ENCODE measurements at places on chromosomes 1 and 21. TPM values are rescaled to one million over a fixed set of nuclear protein-coding genes. Genes with fewer than 3 reads are reported as not detected.

DNA sequence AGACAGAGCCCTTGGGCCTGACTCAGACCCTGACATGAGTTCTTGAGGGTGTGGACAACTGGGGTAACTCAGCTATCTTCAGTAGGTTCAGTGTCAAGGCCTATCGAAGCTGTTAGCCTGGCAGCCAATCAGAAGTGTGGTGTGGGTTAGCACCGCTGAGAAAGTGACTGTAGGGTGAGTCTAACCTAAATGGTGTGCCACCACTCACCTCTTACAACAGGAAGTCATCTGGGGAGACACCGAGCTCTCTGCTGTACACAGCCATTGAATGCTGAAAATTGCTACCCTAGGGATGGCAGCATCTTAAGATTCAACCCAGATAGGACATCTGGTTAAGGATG, 44.6 kb downstream of the RASSF5 start:
- DNase-seq, result no peak

DNA sequence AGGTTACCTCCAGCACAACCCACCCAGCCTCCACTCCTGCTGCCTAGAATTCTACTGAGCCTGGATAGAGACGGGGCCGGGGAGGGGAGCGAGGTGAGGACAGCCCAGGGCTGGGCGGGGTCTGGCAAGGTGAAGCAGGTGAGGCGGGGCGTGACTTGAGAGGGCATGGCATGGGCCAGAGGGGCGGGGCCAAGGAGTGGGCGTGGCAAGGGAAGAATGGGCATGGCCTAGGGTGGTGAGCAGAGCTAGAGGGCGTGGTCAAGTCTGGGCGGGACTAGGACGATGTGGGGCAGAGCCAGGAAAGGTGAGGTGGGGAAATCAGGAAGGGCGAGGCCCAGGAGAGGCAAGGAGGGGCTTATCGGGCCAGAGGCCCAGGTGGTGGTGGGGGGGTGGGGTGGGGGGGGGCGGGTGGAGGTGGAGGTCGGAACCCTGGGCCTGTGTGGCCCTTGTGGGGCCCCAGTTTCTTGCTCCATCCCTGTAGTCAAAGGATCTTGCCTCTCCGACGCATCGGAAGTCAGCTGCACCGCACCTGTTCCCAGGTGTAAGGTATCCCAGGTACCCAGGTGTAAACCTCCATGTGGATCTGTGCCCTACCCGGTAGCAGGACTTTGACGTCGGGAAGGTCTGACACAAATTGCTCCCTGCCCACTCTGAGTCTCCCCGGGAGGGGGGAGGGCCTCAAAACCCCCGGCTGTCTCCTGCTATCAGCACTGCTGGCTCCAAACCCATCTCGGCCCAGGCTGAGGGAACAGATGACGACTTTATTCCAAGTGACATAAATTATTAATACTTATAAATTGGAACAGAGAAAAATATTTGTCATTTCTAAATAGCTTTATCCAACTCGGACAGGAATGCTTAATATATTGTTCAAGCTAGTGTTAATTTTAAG, 32.9 kb upstream of the UTS2 start:
- no peak for DNase-seq

- DNase-seq, result no peak
These were observed 70.4 kb upstream of the LYST start for GRCh38 chr1:235937123-235937522.

GRCh38 chr1:24391882-24392603, 21.5 kb downstream of the STPG1 start:
- peak; percentile 46 for DNase-seq

- DNase-seq, result no peak
These were observed 46.8 kb upstream of the TARDBP start for GRCh38 chr1:10965546-10966226.

- no peak for DNase-seq
These were observed 177.0 kb downstream of the NPHP4 start for GRCh38 chr1:5815211-5815610.

DNA sequence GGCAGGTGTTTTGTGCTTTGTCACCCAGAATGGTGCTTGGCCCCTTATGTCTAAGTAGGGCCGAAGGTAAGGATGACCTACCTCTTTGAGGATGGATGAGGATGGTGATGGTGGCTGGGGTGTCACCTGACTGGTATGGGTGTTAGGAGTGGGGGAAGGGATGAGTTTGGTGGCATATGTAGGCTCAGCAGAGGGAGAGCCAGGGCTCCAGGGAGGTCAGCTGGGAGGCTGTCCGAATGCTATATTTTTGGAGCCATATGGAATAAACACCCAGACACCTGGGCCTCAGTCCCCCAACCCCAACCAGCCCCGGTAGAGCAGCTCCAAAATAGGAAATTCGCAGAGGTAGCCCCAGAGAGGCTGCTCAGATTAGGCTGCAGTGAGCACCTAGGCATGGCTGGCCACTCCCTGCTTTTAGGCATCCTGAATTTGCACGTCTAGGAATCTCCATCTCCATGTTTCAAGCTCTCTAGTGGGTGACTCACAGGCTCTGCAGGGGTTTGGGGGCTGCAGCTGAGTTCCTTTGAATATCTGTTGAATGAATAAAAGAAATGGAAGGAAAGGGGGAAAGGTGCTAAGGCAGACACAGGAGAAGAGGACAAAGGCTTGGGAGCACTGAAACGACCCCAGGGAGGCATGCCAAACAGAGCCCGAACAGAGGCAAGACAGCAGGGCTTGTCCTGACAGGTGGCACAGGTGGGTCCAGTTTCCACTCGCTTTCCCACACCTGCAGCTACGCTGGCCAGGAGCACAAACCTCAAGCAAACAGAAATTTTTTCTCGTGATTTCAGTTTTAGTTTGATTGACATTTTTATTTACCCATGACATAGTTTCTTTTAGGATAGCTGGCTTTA, 135.3 kb upstream of the EDN2 start:
- no peak for DNase-seq

DNA sequence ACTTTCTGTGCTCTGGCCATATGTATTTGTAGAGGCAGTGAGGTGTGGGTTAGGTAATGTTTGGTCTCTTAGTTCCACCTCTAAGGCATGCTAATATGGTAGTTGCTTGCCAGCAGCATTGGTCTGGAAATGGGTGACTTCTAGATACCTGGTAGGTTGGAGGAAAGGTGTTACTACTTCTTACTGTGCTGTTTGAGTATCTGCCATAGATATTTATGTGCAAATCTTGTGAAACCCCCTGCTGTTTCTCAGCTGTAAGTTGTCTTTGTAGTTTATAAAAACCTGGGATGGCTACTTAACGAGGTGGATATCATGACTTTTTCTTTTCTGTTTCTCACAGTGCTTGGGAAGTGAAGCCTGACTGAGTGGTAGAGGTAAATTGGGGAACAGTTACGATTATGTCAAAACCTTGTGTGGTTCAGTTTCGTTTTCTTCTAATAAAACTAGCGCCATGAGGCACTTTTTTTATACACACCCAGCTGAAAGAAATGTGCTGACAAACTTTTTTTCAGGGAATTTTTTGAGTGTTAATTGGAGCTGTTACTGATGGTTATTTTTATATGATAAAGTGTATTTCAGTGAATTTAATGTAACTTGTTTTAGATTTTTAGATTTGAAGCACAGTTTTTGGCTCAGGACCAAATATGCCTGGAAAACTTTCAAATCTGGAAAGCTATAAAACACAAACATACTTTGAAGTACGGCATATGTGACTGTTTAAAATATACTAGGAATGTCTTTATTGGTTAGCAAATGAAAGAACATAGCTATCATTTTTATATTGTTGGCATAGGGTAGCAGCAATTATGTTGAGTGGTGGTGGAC, 42.1 kb downstream of the CAMSAP2 start:
- peak; percentile 23 for DNase-seq

The CALML6 gene
- not detected for total RNA-seq

The UTS2 gene
- not detected for total RNA-seq

The PYHIN1 gene
- not detected for total RNA-seq
